ENCODE measurements at places on chromosomes 11 and 22.

DNA sequence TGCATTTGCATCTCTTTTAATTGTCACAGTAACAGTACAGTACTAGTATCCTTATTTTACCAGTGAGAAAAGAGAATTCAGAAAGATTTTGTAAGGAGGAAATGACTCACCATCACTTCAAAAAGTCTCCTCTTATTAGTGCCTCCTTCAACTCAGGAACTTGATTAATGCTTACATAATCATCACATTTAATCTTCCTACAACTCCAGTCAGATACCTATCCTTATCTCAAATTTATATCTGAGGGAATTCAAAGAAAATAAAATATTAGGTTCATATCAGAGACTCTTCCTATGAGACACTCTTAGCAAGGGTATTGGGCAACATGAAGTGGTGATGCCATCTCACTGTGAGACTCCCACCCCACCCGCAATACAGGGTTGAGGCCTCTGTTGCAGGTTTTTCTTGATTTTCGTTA is 26.1 kb upstream of the CTSC start:
- no peak for DNase-seq

DNA sequence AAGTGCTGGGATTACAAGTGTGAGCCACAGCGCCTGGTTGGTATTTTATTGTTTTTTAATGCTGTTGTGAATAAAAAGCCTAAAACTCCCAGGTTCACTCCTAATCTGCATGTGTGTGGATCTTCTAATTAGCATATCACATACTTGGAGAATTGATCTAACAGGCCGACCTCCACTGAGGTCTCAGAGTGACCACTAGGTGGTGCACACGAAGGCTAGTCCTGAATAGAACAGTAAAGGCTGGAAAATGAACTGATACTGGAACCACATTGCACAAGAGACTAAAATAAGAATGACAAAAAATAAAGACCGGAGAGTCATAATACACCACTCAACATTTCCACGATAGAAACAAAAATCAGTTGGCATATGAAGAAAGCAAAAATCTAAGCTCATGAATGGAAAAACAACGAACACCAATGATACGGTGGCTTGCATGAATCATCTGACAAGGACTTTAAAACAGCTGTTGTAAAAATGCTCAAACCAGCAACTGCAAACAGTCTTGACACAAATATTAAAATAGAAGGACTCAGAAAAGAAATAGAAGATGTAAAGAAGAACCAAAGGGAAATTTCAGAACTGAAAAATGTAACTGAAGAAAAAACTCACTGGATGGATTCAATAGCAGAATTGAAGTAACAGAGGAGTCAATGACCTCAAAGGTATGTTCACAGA is 19.2 kb downstream of the PIM3 start:
- peak; percentile 50 for DNase-seq

GRCh38 chr22:19995611-19996339 is 20.8 kb downstream of the ARVCF start:
- DNase-seq, result no peak

DNA sequence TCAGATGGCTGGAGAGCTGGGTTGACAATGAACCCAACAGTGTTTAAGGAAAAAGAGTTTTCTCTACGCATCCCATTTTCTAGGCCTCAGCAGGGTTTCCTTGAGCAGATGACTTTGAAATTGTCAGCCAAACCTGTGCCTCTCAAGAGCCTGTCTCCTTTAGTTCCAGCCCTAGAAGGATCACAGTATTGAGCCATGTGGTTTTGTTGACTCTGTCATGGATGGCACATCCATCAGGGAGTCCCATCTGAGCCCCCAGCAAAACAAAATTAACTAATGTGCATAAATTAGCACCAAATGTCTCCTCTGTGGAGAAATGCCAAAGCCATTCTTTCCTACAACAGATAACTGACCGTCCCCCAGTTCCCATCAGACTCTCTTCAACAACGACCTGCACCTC is 103.8 kb upstream of the BLID start:
- DNase-seq, result no peak

- peak; percentile 67 for DNase-seq
Measured at GRCh38 chr11:121482231-121483129, 29.7 kb upstream of the SORL1-AS1 start.

- DNase-seq, result no peak
Measured at GRCh38 chr11:72947229-72947628, 133.0 kb downstream of the ATG16L2 start.

DNA sequence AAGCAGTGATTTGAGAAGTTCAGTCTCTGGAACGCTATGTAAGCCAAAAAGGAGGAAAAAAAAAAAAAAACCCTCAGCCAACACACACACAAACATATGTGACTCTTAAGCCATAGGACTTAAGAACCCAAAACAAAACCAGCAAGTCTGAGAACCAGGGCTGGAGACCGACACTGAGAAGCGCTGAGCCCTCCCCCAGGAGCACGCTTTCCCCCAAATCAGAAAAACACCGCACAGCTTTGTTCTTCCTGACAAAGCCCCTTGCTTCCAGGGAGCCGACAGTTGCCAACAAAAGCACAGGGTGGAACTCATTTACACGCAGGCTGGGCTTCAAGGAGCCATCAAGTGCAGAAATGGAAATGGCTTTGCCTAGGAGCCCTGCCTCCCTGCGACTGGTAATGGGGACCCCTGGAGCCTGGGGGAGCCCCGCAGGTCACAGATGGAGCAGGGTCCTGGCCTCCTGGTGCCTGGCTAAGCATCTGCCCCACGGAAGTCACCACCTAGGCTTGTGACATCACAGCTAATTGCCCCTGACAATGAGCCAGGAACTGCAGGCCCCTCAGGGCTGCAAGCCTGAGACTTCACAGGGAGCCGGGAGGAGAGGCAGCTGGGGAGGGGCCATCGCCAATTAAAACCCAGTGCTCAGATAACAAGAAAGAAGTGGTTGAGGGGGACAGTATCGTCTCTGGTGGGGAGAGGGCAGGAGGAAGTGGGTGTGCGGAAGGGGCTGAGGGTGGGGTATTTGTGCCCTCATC is 66.9 kb downstream of the NFAM1 start:
- no peak for DNase-seq

DNA sequence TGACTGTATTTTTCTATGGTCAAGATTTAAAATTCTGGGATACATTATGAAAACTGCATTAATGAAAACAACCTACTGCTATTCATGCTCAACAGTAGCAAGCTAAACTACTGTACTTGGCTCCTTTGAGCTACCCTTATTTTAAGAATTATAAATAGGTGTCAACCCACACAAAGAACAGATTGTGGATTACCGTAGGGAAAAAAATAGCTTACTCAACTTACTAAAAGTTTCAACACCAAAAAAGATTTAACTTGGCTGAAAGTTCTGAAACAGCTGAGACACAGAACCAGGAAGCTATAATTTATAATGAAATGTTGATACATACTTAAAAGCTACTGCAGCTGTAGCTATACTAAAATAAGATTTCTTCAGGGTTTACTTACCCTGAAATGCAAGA is 10.1 kb downstream of the LIN7C start:
- no peak for DNase-seq

GRCh38 chr11:11985016-11985715 is 23.3 kb downstream of the DKK3 start:
- no peak for DNase-seq

- DNase-seq, result no peak
Measured at GRCh38 chr11:117950301-117950700, 21.1 kb upstream of the TMPRSS13 start.

Data from activated T-cell treated with anti-CD3 and anti-CD28 coated beads, Interleukin-2, amount 50 U/mL, for 24 hours (primary cell).